Activated CD4-positive, alpha-beta T cell treated with anti-CD3 and anti-CD28 coated beads for 4 hours (primary cell): ENCODE measurements at places on chromosomes 5 and 9.

GRCh38 chr9:21854594-21854993 is 52.2 kb downstream of the MTAP start:
- no peak for DNase-seq

GRCh38 chr9:5870691-5871090 is 20.0 kb upstream of the MLANA start:
- DNase-seq = no peak

DNA sequence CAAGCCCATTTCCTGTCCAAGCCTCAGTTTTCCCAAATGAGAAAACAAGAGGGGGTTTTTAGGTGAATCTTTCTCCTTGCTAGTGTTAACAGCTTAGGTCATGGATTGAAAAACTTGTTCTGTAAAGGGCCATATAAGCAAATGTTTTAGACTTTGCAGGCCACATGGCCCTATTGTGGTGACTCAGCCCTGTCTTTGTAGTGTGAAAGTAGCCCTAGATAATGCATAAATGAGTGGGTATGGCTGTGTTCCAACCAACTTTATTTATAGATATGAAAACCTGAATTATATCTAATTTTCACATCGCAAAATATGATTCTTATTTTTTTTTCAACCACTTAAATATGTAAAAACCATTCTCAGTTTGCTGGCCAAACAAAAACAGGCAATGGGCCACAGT is 6.9 kb upstream of the BARX1 start:
- DNase-seq = no peak

DNA sequence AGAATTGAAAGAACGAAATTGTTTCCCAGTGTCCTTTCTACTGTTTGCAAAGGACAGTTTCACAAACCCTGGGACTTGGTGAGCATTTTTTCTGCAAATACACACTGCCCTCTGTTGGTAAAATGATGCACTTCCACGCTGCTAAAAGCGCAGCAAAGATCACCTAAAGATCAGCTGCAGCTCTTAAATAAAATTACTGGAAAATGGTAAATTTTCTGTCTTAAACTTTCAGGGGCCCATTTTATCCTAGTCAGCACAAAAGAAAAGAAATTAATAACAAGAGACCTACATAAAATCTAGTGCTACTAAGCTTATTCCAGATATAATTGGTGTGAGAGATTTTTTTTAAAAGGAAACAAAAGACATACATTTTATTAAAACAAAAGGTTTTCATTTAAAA is 566.0 kb downstream of the CAAP1 start:
- DNase-seq = no peak

GRCh38 chr9:89996116-89996515 is 391.3 kb downstream of the GADD45G start:
- no peak for DNase-seq

DNA sequence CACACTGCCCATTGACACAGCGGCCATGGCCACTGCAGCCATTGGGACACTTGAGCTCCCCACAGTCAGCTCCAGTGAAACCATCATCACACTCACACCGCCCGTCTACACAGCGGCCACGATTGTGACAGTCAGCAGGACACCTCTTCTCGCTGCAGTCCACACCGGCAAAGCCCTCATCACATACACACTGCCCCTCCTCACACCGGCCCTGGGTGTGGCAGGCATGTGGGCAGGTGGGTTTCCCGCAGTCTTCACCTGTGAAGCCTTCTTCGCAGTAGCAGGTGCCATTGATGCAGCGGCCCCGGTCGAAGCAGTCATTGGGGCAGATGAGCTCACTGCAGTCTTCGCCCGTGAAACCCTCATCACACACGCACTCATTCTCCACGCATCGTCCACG is 31.5 kb downstream of the TNC start:
- no peak for DNase-seq

DNA sequence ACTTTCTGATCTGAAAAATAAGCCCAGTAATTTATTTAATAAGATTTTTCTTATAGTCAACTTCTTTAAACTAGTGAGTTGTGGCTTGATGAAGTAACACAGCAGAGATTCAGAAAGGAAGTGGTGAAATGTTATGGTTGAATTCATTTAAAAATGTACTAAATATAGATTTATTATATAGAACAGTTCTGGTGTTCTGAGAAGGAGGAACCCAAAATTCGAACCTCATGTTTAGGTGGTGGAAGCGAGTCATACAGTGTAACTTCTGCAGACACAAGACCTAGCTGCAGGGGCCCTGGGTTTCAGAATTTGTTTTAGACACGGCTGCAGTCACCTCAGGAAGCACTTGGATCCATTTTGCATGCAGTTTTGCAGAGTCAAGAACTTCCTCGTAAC is 188.2 kb downstream of the TRIO start:
- no peak for DNase-seq

GRCh38 chr9:77872177-77872576 is 159.4 kb downstream of the GNAQ start:
- DNase-seq = no peak

DNA sequence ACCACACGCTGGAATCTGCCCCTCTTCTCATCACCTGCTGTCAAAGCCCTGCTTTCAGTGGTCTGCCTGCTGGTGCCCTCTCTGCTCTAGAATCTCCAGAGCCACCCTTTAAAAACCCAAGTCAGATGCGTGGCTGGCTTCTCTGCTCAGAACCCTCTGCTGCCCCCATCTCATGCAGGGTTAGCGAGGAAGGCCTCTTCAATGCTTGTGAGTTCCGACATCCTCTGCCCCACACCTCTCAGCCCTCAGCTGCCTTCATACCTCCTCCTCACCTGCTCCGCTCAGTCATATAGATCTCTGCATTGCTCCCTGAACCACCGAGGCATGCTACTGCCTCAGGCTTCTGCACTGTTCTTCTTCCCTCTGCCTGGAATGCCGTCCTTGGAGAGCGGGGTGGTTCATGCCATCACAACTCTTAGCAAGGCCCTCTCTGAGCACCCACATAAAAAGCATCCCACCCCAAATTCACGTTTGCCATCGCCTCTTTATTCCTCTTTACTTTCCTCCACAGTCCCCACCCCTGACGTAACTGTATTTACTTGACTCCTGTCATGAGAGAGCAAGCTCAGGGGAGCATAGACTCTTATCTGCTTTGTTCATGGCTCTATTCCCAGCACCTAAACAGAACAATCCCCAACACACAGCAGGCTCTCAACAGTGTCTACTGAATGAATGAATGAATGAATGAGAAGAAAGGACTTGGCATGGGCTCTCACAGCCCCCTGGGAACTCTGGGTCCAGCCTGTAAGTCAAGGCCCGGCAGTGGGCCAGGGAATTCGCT is 10.4 kb downstream of the SHB start:
- DNase-seq = no peak

- DNase-seq = no peak
These were observed 138.7 kb upstream of the PPP1R26 start for GRCh38 chr9:135340726-135341475.

DNA sequence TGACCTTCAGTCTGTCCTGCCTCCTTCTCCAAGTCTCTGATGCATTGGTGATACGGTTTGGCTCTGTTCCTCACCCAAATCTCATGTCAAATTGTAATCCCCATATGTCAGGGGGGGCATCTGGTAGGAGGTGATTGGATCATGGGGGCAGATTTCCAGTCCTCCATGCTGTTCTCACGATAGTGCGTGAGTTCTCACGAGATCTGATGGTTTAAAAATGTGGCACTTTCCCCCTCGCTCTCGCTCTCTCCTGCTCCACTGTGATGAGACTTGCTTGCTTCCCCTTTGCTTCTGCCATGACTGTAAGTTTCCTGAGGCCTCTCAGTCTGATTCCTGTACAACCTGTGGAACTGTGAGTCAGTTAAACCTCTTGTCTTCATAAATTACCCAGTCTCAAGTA is 14.7 kb upstream of the ANKRD34B start:
- no peak for DNase-seq

- DNase-seq = no peak
These were observed 66.0 kb upstream of the SMIM15 start for GRCh38 chr5:61228229-61228628.

DNA sequence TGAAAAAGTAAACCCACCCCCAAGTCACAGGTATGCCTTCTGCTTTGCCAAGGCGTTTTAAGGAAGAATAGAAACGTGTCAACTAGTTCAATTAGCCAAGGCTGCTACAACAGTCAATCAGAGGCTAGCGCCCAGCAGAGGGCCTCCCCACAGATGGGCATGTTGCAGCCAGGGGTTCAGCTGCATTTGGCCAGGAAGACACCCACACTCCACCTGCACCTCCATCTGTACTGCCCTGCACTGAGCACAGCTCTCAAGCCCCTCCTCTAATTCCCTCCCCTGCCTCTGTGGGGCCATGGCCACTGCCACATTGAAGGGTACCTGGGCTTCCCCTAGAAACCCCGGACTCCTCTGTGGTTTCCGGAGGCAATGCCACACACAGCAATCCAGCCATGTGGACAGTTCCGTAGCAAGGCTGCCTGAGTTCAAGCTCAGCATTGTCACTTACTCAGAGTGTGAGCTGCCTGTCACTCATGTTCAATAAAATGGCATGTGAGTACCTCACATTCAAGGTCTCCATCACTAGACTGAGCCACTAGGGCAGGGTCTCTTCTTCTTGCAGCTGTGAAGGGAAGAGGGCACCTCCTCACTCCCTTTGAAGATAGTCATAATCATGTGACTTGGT is 248.4 kb downstream of the IRX2 start:
- no peak for DNase-seq

DNA sequence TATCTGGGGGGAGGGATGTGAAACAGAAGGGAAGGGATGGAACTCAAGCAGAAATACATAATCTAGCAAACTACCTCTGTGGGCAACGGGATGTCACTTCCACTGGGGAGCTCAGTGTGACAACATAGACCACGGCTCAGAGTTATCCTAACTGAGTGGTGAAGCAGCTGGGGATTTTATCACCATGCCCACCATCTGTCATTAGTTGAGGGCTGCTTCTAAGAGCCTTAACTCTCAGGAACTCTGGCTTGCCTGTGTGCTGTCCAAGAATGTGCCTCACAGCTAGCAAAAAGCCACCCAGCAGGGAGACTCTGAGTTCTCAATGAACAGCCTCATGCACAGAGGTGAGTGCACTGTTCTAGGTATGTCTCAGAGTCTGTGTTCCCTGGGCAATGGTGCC is 90.6 kb upstream of the CXCL14 start:
- DNase-seq = no peak

- no peak for DNase-seq
These were observed 5.2 kb upstream of the ST6GALNAC6 start for GRCh38 chr9:127904561-127905003.

- DNase-seq = no peak
These were observed 1.3 kb upstream of the ZER1 start for GRCh38 chr9:128773049-128773448.

DNA sequence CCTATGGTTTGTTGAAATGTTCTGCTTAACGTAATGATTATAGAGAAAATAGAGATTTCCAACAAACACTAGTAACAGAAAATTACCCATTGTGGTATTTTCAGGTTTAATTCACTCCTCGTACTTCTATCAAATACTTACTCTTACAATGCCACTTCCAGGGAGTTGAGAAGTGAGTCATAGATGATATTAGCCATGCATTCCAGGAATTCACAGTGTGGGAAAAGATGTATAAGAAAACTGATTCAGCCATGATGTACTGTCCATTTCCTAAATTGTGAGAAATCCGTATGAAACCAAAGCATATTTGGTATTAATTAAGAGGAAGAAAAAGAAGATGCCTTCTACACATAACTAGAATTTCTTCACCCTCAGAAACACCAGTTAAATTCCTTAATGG is 1854.6 kb upstream of the WWC1 start:
- no peak for DNase-seq

DNA sequence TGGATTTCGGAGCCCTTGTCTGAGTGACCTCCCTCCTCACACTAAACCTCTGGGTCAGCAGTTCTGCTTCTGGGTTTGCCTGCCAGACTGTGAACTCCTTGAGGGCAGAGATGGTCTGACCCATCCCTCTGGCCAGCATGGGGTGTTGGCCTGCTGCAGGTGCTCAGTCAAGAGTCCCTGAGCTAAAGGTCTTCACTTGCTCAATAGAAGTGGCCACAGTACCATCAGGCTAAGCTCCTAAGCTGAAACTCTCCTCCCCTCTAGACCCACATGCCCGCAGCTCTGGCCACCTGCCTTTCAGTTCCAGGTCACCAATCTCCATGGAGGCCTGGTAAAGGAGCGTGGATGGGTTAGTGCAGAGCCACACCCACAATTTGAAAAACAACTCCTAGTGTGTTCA is 316.6 kb downstream of the SPOCK1 start:
- no peak for DNase-seq

DNA sequence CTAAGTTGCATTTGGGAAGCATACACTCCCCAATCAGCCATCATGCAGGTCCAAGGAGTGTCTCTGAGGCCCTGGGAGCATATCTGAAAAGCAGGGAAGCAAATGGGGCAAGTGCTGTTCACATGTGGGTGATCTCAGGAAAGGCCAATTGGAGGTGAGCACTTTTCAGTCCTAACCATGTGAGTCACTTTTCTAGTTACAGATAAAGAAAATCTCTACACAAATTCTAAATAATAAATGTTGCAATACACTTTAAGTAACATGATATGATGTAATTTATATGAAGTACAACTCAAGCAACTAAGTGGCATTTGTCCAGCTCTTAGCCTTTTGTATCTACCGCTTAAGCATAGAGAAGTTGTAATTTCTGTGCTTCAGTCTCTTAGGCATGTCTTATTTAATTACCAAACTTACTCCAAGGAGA is 18.4 kb downstream of the ADAMTS16 start:
- DNase-seq = no peak

DNA sequence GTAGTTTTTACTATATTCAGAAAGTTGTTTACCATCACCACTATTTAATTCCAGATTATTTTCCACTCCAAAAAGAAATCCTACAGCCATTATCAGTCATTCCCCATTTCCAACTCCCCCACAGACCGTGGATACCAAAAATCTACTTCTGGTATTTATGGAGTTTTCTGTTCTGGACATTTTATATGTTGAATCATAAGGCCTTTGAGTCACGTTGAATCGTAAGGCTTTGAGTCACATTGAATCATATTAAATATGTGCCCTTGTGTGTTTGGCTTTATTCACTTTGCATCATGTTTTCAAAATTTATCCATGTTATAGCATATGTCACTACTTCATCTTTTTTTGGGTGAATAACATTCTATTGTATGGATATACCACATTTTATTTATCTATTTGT is 454.1 kb upstream of the NUDT12 start:
- DNase-seq = no peak

GRCh38 chr5:171874234-171874633 is 88.6 kb downstream of the SMIM23 start:
- DNase-seq = no peak

DNA sequence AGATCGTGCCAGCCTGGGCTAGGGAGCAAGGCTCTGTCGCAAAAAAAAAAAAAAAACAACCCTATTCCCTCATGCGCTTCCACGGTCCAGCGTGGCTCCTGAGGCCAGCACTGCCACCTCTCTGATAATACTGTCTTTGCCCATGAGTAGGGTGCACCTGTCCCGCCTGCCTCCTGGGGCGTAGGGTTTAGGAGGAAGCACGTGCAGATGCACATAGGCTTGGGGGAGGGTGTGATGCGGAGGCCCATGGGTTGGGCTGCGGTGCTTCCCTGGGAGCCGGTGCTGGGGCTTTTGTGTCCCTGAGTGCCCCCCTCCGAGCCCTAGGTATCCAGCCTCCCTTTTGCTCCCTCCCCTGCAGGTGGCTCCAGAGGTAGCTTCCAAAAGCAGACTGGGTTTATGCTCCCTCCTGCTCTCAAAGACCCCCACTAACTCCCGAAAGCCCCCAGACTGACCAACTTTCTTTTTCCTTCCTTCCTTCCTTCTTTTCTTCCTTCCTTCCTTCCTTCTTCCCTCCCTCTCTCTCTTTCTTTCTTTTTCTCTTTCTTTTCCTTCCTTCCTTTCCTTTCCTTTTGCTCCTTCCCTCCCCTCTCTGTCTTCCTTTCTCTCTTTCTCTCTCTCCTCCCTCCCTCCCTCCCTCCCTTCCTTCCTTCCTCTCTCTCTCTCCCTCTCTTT is 12.8 kb downstream of the FGFR4 start:
- DNase-seq = no peak
